Cerebellar nuclear complex (tissue), 1 donor: ENCODE measurements at places on chromosomes 2 and 18.

GRCh38 chr2:17375262-17375661 is 143.0 kb downstream of the RAD51AP2 start:
- no peak for DNase-seq

GRCh38 chr2:126910637-126911036 is 11.9 kb downstream of the TEX51 start:
- DNase-seq, result no peak

GRCh38 chr18:14940735-14941134 is 192.8 kb downstream of the ANKRD30B start:
- no peak for DNase-seq

GRCh38 chr2:217688494-217688893 is 314.3 kb downstream of the TNS1 start:
- no peak for DNase-seq

DNA sequence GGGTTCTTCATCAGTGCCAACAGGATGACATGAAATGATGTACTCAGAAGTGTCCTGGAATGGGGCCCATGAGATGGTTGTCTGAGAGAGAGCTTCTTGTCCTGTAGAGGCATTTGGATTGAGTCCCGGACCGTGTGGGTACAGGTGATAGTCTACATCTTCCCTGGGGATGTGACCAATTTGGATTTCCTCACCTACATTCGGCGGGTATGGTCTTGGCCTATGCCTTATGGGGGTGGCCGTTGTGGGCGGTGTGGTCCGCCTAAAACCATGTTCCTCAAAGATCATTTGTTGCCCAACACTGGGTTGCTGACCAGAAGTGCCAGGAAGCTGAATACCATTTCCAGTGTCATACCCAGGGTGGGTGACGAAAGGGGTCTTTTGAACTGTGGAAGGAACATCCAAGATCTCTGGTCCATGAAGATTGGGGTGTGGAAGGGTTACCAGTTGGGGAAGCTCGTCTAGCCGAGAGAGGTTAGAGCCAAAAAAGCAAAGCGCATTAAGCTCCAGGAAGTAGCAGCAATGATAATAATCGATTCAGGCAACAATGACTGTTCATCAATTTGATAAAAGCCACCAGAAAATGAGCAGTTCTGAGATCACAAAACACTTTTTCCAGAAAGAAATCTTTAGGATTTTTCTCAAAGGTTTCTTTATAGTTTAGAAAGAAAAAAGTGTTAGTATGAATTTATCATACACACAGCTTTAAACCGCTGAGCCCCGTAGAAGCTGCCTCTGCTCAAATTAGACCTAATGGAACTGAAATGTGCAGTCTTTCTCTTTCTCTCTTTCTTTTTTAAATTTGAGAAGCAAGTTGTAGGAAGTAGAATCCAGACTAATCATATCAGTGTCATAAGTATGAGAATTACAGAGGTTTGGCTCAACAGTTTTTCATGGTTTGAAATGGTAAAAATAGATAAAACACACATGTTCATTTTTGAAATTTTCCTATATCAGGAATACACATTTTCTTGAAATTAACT is 60.3 kb downstream of the ATIC start:
- no peak for DNase-seq
